Activated CD8-positive, alpha-beta memory T cell treated with anti-CD3 and anti-CD28 coated beads for 1 hour (primary cell): ENCODE measurements at places on chromosomes 6 and 20.

GRCh38 chr6:46895930-46896329, 25.8 kb downstream of the ADGRF5 start:
- no peak for DNase-seq

DNA sequence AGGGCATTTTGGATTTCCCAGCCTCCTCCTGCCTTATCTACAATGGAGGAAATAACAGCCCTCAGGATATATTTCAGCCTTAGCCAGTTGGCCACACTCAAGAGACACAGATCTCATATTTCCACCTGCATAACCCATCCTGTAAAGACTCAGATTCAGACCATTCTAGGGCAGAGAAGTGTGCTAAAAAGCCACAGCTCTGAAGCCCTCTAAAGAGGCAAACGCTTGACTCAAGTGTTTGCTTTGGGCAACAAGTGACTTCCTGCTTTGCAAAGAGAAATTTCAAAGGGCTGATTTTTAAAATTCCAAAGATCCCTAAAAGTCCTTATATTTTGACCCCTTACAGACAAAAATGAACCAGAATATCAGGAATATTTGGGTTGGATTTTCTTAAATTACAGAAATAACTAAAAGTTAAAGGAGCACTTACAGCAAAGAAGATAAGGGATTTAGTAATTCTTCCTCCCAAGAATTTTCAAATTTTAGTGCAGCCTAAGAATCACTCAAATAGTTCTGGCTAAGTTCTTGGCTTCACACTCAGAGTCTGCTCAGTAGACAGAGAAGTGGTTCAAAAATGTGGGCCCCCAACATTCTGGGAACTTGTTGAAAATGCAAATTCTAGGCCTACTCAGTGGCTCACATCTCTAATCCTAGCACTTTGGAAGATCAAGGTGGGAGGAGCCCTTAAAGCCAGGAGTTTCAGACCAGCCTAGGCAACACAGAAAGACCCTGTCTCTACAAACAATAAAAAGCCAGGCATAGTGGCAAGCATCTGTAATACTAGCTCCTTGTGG, 18.9 kb upstream of the ADGRF5 start:
- DNase-seq = no peak

DNA sequence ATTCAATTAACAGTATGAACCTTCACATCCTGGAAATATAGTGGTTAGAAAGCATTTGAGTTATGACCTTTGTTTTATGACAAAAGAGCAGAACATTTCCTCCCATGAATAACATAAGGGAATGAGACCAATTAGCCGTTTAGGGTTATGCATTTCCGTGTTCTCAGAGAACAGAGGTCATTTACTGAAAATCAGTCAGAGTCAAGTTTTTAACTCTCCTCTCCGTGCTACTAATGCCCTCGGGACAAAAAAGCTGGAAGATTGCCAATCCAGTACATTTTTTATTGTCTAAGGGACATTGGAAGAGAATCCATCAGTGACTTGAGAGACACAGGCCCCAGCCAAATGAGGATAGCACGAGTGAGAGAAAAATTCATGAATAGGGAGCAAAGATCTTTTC, 632.7 kb downstream of the RFPL4B start:
- DNase-seq = no peak

GRCh38 chr6:41578217-41579087, 32.3 kb downstream of the FOXP4 start:
- DNase-seq = no peak

GRCh38 chr6:108024427-108025073, 50.0 kb downstream of the OSTM1 start:
- DNase-seq = no peak

DNA sequence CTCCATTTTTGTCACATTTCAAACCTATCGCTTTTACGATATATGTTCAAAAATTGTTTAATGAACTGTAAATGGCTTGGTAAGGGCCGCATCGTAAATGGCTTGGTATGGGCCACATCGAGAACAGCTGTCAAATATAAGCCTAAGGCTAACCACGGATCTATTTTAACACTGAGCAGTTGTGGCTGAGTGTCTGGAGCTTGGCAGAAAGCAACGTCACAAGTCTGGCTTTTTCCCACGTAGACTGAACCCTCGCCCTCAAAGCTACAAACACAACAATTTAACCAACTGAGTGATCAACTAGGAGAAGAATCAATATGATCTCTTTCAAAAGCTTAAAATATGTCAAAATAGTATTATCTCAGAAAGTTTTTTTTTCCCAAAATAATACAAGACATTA, 71.4 kb upstream of the PRSS16 start:
- DNase-seq = no peak

GRCh38 chr6:1384549-1385128, 4.7 kb upstream of the FOXF2 start:
- DNase-seq = no peak

GRCh38 chr20:51134405-51134804, 111.5 kb upstream of the KCNG1 start:
- no peak for DNase-seq

- no peak for DNase-seq
Measured at GRCh38 chr6:31663961-31664789, 622 bp downstream of the GPANK1 start.

GRCh38 chr6:39770446-39770845, 21.7 kb upstream of the DAAM2 start:
- no peak for DNase-seq

- DNase-seq = no peak
Measured at GRCh38 chr20:63163171-63163570, 52.8 kb downstream of the YTHDF1 start.

DNA sequence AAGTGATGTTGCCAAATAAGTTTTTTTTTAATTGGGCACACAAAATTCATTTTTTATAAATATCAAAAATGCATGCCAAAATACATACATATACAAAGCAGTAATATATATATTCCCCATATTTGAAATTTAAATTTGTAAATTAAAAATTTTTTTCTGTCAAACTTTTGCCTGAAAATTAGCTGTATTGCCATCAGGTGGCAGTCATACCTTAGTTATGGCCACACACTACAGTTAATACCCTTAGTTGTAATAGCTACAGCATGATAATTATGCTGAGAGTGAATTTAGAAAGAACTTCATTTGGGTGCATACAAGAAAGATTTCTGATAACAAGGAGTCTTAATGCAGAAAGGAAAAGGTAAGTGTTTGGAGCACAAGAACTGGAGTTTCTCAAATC, 46.2 kb upstream of the SDHAF4 start:
- DNase-seq = no peak

- no peak for DNase-seq
Measured at GRCh38 chr6:117007659-117008058, 130.6 kb downstream of the RFX6 start.

- no peak for DNase-seq
Measured at GRCh38 chr6:10373642-10374359, 41.1 kb downstream of the TFAP2A start.

DNA sequence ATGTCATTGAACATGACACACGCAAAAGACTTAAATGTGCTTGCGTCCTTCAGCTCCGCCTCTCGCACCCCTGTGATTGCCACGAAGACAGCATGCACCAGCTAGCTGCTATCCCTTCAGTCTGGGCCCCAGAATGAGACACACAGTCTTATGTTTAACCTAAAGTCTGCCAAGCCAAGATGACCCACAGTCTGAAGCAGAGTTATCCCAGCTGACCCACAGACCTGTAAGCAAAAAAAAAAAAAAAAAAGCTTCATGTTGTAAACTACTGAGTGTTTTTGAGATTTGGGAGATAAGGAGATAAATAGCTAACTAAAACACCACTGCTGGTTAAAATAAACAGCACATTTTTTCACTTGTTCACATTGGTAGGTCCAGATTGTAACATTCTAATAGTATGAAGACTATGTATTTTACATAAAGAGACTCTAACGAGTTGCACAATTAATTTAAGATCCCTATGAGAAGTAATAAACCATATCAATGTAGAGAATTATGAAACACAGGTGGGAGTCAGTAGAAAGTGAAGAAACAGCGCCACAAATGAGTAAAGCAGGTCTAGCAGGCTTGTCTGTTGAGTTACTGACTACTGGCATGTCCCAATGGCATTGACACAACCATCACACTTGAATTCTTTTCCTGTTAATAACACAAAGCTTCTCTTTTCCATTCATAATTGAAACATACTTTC, 47.4 kb upstream of the CCDC28A start:
- DNase-seq = no peak

DNA sequence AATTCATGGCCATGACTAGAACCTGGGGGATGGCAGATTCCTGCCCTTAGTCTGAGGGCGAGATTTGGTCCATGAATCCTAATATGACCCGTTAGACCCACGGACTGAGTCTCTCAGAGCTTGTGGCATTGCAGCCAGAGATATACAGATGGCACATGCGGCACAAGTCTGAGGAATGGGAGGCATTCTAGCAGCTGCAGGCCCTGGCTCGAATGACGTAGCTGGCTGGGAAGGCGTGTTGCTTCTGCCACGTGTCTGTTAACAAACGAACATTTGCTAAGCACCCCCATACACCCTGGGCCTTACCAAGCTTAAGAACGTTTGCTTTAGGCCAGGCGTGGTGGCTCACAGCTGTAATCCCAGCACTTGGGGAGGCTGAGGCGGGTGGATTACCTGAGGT, 68.0 kb downstream of the CD164 start:
- DNase-seq = no peak

- DNase-seq = no peak
Measured at GRCh38 chr6:156438350-156438923, 338.7 kb upstream of the ARID1B start.

GRCh38 chr20:11230999-11231398, 557.2 kb upstream of the JAG1 start:
- no peak for DNase-seq

DNA sequence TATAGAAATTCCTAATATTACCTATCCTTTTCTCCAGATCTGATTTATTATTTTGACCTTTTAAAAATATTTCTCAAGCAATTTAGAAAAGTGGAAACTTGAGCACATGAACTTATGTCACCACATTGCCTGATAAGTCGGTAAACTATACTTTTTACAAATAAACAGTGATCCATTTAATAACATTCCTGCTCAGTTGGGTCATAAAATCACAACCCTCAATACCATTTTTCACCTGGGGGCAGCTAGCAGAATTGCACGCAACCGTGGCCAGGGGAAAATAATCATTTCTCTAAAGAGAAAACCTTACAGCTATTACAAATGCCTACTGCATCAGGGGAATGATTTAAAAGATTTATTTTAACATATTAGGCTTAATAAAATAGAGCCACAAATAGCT, 614.5 kb downstream of the PHF3 start:
- no peak for DNase-seq

DNA sequence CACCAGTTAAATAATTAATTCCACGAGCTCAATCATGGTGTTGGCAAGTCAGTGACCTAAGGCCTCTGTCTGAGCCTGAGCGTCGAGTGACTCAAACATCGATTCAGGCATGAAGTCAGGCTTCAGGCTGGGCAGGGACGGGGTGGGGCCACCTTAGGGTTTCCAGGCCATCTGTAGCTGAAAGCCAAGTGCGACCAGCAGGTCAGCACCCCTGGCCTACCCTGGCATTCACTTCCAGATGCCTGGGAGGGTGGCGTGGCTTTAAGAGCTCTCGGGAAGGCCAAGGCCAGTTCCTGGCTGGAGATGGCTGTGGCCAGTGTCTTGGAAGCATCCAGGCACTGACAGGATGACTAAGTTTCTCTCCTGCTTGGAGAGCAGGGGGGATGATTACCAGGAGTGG, 113.4 kb downstream of the DACT2 start:
- no peak for DNase-seq
